ENCODE measurements at places on chromosomes 12 and 14. TPM values are rescaled to one million over a fixed set of nuclear protein-coding genes. Genes with fewer than 3 reads are reported as not detected.
A peak's percentile ranks its signal among the peaks of the same experiment; 100 is the strongest.

SMOC1 gene
- total RNA-seq = 5.3 TPM

VDR gene
- total RNA-seq = 1.3 TPM

NOS1 gene
- total RNA-seq = 12.9 TPM

- no peaks in the 10 kb centered on the region for H3K36me3 ChIP-seq
- DNase-seq = no peak
- no peak overlapping the region for H3K4me3 ChIP-seq
- H3K27ac ChIP-seq = no peak overlapping the region
Observed at GRCh38 chr14:98056946-98057345, 1215.1 kb downstream of the BCL11B start.

GRCh38 chr12:106896603-106897002, 59.1 kb upstream of the TMEM263 start:
- DNase-seq = no peak

DNA sequence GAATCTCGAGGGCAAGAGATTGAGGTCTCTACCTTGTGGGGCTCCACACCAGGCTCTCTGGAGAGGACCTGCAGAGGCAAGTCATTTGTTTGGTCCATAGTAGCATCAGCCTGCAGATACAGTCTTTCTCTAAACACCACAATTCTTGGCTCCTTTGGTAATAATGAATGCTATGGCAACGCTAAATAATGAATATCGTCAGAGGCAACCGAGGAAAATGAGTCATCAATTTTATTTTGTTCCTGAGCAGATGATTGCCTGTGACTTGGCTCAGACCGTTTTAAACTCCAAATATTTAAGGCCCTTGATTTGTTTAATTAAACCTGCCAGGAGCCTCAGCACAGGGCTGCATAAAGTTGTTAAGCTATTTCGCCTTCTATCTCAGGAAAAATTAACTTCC, 924.1 kb upstream of the TMEM132C start:
- no peak for DNase-seq
- H3K27me3 ChIP-seq = no peaks in the 10 kb centered on the region
- no peak overlapping the region for H3K4me3 ChIP-seq
- no peak overlapping the region for H3K27ac ChIP-seq
- H3K36me3 ChIP-seq = no peaks in the 10 kb centered on the region

GRCh38 chr12:52132754-52133161, 53.3 kb downstream of the SMIM41 start:
- no peaks in the 10 kb centered on the region for H3K27me3 ChIP-seq
- H3K4me1 ChIP-seq = no peaks in the 10 kb centered on the region
- H3K27ac ChIP-seq = no peak overlapping the region
- no peak overlapping the region for H3K4me3 ChIP-seq

DNA sequence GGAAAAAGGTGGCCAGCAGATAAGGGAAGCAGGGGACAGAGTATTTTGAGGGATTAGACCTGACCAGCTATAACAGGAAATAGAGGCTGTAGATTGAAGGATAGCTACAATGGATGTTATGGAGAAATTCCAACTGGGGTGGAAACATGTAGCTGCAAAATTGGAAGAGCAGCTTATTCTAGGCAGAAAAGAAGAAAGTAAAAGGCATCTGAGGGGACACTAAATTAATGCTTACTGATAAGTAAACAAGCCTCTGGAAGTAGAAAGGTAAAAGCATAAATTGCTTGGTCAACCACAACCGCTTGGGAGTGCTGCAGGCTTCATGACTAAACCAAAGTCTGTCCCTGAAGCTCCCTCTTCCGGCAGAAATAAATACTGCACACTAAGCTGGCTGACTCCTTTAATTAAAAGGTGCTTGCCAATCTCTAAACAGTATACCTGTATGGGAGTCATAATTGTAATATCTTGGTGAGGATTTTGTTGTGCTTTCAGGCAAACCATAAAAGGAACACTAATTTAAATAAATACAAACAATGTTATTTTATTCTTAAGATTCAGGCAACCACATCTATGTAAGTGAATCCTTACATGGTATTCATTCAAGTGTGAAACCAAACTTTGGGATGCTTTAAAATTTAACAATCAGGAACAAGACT, 7.7 kb downstream of the UBC start:
- H3K27me3 ChIP-seq = no peaks in the 10 kb centered on the region
- H3K4me1 ChIP-seq = peaks cover 49% of the 10 kb centered on the region
- H3K4me3 ChIP-seq = no peak overlapping the region
- peak; percentile 98 for DNase-seq
- no peak overlapping the region for H3K27ac ChIP-seq

- peaks cover 43% of the 10 kb centered on the region for H3K4me1 ChIP-seq
- H3K27me3 ChIP-seq = no peaks in the 10 kb centered on the region
- no peak overlapping the region for H3K27ac ChIP-seq
- H3K4me3 ChIP-seq = no peak overlapping the region
- no peak for DNase-seq
- no peaks in the 10 kb centered on the region for H3K36me3 ChIP-seq
Observed at GRCh38 chr12:8080120-8080519, 2.0 kb upstream of the NECAP1 start.

- no peak for DNase-seq
- H3K27ac ChIP-seq = no peak overlapping the region
- peaks cover 8% of the 10 kb centered on the region for H3K36me3 ChIP-seq
- no peaks in the 10 kb centered on the region for H3K27me3 ChIP-seq
- H3K4me1 ChIP-seq = peaks cover 26% of the 10 kb centered on the region
Observed at GRCh38 chr14:77708749-77709148, 846 bp downstream of the SLIRP start.

- no peak for DNase-seq
- no peaks in the 10 kb centered on the region for H3K27me3 ChIP-seq
- H3K4me1 ChIP-seq = no peaks in the 10 kb centered on the region
- H3K27ac ChIP-seq = no peak overlapping the region
- H3K36me3 ChIP-seq = no peaks in the 10 kb centered on the region
- no peak overlapping the region for H3K4me3 ChIP-seq
Observed at GRCh38 chr12:2101359-2101758, 48.6 kb downstream of the CACNA1C start.

DNA sequence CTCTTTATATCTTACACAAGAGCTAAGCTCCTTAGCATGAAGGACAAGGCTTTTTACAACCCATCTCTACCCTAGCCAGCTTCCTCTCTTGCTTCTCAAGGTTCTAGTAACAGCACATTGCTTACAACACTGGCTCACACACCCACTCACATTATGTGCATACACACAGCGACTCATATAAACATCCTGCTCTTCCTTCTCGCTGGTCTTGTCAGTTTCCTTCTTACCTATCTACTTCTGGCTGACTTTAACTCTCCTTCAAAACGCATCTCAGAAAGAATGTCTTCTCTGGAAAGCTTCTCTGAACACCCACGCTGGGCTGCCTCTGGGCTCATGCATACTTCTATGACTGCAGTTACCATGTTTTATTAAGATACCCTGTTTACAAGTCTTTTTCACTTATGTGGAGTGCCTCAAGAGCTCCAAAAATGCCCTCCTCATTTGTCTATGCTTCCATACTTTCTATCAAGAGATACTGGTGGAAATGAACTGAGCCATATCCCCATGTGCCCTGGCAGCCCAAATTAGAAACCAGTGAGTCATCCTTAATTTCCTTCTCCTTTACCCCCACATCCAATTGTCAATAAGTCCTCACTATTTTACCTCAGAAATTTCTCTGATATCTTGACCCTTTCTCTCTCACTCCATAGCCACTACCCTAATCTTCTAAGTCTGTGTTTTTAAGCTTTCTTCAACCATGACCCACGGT, 126.9 kb upstream of the KRAS start:
- H3K4me3 ChIP-seq = no peak overlapping the region
- no peaks in the 10 kb centered on the region for H3K36me3 ChIP-seq
- H3K27ac ChIP-seq = no peak overlapping the region
- DNase-seq = peak; percentile 27
- no peaks in the 10 kb centered on the region for H3K4me1 ChIP-seq
- no peaks in the 10 kb centered on the region for H3K27me3 ChIP-seq
